Stimulated activated naive CD4-positive, alpha-beta T cell (primary cell): ENCODE measurements at places on chromosomes 2 and 18.

DNA sequence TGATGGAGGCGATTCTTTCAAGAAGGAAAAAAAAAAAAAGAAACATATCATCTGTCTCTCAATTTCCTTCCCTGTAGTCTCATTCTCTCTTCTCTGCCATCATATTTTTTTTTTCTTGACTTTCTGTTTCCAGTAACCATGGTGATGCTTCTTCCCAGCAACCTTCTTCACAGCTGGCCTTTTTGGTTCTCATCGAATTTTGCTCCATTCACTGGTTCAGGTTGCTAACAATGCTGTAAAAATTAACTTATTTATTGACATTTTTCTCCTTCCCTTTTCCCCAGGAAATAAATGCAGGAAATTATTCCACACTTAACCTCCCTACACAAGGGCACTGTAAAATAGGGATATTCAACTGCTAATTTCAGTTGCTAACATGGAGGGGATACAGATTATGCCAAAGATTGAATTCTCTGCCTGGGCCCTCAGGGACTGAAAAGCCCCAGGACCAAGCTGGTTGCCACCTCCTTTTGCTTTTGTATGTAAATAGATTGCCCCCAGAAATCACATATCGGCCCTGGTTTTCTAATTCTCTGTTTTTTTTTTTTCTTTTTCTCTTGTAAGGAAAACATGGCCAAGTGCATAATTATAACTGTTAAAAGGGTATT lies 154.7 kb downstream of the MAP2 start:
- no peak for DNase-seq

DNA sequence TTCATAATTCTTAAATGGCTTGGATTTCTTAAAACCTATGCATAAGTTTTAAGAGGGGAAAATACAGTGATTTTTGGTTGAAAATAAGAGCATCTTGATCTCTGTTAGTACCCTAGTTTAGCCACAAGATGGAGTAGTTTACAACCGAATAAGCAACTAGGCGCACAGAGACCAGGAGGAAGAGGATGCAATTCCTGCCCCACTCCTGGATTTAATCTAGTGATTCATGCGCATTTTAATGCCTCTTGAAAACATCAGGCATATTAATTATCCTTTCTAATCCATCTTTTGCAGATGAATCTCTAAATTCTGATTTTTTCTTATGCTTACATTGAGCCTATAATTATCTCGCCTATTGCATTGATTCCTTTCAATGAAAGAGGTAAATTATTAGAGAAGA lies 76.7 kb downstream of the MRPS9 start:
- DNase-seq: peak; percentile 5

DNA sequence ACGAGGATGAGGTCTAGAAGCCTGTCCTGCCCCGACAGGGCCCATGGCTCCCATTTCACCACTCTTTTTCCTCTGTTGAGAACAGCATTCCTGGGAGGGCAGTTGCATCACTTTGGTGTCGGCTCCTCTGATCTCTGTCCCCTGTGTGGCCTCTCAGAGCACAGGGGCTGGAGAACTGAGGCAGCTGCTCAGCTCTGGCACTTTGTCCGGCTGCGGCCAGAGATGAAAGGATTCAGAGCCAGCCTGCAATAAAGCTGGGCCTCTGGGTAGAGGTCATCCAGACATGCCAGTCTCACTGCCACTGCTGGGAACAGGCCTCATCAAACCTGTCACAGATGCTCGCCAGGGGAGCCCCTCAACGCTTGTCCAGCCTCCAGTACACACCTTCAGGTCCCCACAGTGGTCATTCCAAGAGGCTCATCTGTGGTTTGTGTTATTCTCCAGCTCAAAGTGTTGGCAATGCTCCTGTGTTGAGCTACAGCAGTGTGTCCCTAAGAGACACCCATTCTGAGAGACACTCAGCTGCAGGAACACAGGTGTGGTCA lies 13.1 kb upstream of the ROCK2 start:
- no peak for DNase-seq

DNA sequence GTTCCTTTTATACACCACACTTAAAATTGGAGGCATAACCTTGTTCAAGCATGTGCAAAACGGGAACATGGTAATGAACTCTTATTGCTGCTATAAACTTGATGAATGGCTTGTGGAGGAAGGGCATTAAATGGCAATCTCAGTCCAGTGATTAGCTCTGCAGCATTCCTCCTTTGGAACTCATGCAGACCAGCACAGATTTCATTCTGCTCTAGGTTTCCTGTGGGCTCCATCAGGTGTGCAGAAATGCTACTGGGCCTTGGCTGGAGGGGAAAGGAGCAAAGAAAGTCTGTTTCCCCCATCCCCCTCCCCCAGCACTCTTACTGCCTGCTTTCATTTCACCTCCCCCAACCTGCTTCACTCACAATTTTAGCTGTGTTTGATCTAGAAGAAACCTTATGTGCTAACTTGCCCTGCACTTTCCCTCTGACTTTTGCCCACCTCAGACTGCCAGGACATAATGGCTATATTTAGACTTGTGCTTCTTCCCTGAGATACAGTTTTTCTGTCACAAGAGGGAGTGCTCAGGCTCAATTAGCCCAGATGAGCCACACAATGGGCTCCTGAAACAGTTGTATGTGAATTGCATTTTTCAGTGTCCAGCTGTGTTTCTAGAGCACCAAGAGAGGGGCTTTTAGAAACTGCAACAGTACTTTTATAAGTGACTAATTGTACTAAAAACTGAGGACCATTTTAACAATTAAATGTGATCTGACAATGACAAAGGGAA lies 109.8 kb downstream of the FSHR start:
- no peak for DNase-seq

DNA sequence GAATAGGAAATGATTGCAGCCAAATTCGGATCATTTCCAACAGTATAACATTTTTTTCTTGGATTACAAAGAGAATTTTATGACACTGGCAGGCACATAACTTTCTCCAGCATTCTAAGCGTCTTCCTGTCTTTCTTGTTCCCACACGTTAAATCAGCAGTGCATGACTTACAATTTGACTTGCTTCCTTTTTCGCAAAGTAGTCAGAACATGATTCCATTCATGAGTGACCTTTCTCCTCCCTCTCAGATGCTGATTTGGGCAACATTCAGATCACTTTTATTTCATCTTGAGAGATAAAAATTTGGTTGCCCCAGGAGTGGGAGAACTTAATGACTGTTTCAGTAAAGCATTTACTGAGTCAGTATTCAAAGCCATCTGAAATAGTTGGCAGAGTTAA lies 858.7 kb upstream of the ACVR2A start:
- DNase-seq: no peak

DNA sequence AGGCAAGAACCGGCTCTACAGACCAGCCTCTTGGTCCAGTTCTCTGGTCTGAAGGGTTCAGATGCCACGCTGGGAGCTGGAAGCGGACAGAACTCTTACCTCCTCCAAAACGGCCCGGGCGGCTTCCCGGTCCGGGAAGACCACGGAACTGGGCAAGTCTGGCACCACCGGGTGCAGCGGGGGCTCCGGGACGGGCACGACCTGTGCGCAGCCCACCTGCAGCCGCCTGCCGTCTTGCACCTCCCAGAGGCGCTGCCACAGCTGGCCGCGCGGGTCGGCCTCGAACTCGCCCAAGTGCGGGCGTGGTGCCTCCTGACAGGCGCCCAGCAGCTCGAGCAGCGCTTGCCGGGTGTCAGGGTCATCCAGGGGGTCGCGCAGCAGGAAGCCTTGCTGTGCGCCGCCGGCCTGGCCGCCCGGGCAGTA lies 773 bp downstream of the CMPK2 start:
- no peak for DNase-seq

DNA sequence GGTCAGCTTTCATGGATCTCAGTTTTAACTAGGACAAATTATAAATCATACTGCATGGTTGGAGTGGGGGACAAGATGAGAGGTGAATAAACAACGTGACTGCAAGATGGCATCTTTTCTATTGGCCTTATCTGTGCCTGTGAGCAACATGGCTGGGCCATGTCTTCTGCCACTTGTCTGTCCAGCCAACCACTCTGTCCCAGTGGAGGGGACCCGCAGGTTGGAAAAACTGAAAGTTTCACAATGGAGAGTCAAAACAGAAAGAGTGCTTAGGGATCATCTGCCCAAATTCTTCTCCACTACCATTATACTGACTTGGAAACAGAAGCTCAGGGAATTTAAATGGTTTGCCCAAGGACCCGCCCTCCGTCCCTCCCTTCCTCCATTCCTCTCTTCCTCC lies 104.1 kb downstream of the ALK start:
- DNase-seq: no peak

DNA sequence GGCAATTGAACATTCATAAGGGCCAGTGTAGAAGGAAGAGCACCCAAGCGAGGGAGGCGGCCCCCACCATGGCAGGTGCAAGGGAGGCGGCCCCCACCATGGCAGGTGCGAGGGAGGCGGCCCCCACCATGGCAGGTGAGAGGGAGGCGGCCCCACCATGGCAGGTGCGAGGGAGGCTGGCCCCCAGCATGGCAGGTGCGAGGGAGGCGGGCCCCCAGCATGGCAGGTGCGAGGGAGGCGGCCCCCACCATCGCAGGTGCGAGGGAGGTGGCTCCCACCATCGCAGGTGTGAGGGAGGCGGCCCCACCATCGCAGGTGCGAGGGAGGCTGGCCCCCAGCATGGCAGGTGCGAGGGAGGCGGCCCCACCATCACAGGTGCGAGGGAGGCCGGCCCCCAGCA lies 24.7 kb upstream of the GPC1 start:
- no peak for DNase-seq

GRCh38 chr2:31256611-31257382 lies 22.8 kb downstream of the EHD3 start:
- DNase-seq: no peak

GRCh38 chr2:181462033-181462432 lies 4.8 kb downstream of the ITGA4 start:
- peak; percentile 17 for DNase-seq

DNA sequence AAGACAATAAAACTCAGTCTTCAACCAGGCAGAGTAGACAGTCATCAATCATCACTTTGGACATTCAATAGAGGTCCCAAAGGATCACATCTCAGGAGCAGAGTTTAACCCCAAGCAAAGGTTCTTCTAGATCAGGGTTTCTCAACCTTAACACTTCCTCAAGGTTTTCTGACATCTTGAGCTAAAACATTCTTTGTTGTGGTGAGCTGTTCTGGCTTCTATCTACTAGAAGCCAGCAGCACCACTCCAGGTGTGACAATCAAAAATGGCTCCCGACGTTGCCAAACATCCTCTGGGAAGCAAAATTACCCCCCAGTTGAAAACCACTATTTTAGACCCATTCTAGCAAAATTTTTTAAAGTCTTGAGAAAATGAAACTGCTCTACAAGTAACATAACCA lies 22.0 kb downstream of the RTTN start:
- DNase-seq: no peak

GRCh38 chr18:54806526-54806925 lies 21.8 kb upstream of the RAB27B start:
- no peak for DNase-seq

DNA sequence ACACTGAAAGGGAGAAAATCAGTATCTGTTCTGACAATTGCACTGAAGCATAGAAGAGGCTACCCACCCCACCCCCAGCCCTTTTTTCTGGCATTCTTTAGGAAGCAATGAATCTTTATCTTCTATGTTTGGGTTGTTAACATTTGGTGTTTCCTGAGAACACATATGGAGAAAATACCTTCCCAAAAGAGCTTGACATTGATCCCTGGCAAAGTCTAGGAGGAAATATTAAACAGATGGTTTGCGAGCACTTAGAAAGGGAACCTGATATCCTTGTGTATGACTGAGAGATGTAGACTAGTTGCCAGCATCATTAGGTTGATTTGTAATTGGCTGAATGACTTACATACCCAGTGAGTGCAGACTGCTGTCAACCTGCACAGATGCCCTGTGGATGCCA lies 42.9 kb downstream of the DOK1 start:
- no peak for DNase-seq

DNA sequence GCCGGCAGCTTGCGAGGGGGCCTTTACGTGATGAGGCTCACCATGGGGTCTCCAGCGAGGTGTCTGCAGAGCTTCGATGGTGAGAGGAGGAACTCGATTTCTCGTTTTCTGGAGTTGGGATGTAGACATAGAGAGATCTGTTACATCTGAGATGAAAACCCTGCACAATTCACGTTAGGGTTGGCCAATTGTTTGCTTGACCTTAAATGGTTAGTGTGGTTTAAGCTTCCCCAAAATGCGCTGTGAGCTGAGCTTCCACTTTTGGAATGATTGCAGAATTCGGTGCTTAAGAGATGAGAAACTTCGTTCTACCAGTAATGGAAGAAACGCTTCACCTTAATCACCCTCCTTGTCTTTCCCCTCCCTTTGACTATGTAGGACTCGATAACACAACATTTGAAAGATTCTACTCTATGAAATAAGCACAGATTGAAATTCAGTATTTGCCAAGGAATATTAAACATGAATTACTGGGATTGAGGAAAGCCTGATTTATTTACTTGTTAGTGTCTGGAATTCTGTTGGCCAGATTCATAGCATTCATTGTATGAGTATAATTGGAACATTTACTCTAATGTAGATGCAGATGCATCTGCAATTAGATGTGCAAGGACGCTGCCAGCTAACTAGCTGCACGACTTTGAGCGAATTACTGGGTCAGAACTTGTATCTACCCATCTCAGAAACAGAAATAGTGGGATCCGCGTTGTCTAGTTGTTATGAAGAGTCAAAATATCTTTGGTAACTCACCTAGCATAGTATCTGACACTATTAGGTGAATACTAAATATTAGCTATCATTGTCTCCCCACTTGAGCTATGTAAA lies 1.6 kb upstream of the KLF7 start:
- DNase-seq: no peak

- DNase-seq: no peak
These were observed 200.5 kb upstream of the GULP1 start for GRCh38 chr2:188091220-188091619.

- DNase-seq: no peak
These were observed 46.7 kb upstream of the ITGA6 start for GRCh38 chr2:172380436-172381274.

- DNase-seq: no peak
These were observed 26.3 kb downstream of the CAB39 start for GRCh38 chr2:230738924-230739323.

- DNase-seq: no peak
These were observed 12.6 kb upstream of the GALM start for GRCh38 chr2:38653380-38653714.

GRCh38 chr18:37361335-37362157 lies 204.1 kb downstream of the CELF4 start:
- no peak for DNase-seq

GRCh38 chr2:128422571-128422970 lies 103.9 kb upstream of the HS6ST1 start:
- DNase-seq: no peak
